CD4-positive, alpha-beta T cell treated with Interleukin-4 for 4 hours (primary cell): ENCODE measurements at places on chromosomes 5 and 9.
A peak's percentile ranks its signal among the peaks of the same experiment; 100 is the strongest.

GRCh38 chr5:25544652-25545249, 900.0 kb upstream of the CDH10 start:
- no peak for DNase-seq

DNA sequence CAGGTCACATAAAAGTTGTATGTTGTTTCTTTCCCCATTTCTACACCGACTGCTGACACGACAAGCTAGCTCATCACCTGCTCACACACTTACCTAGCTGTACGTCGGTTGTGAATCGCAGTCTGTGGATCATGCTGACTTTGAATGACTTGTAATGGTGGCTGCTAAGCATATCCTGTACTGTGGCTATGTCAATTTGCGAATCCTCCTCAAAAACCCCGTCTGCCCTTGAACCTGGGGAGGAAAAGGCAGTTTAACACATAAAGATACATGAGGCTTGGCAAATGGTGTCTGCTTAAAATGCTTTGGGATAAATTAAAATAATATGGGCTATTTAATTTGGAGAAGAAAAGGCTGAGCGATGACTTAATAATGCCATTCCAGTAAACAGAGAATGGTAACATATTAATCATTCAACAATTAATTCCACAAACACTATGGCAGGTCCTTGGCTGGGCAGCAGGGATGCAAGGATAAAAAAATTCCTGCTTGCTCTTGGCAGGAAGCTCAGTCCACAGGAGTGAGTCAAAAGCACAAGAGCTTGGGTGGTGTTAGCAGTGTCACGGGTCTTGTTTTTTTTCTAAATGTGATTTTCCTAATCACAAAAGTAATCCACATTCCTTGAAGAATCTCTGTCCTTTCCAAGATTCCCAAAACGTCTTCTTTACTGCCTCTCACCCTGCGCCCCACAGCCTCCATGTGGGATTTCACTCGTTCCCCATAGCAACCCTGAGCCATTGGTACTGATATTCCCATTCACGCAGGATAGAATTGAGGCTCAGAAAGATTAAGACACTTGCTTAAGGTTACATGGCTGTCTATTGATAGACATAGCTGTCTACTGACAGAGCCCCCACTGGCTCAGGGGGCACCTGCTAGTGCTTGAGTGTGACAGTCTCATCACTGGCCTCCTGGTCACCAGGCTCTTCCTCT, 222.4 kb downstream of the MAPKAP1 start:
- no peak for DNase-seq

DNA sequence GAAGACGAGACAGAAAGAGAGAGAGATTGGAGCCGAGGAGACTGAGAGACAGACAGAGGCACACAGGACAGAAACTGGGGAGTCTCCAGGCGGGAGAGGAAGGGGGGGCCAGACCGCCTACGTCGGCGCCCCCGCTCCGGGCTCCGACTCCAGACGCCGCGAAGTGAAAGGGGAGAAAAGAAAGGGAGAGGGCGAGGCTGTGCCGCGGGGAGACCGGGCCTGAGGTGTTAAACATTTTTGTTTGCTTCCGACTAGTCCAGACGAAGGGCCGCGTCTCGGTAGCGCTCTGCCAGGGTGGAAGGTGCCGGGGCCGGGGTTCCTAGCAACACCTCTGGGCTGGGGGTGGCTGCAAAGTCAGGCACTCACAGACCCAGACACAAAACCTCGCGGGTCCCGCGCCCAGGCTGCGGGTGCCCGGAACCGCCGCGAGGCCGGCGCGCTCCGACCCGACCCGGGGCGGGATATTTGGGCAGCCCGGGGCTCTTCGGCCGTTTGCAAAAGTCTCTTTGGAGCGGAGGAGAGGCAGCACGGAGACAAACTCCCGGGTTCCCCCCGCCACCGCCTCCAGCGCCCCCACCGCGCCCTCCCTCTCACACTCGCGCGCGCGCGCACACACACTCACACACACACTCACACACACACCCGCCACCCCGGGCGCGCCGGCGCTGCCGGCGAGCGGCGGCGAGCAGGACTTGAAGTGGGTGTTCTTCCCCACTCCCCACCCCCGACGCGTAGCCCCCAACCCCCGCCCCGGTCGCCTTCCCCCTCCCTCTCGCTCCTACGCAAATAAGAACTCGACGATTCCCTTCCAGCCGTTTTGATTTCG, 626 bp upstream of the FST start:
- DNase-seq: no peak

DNA sequence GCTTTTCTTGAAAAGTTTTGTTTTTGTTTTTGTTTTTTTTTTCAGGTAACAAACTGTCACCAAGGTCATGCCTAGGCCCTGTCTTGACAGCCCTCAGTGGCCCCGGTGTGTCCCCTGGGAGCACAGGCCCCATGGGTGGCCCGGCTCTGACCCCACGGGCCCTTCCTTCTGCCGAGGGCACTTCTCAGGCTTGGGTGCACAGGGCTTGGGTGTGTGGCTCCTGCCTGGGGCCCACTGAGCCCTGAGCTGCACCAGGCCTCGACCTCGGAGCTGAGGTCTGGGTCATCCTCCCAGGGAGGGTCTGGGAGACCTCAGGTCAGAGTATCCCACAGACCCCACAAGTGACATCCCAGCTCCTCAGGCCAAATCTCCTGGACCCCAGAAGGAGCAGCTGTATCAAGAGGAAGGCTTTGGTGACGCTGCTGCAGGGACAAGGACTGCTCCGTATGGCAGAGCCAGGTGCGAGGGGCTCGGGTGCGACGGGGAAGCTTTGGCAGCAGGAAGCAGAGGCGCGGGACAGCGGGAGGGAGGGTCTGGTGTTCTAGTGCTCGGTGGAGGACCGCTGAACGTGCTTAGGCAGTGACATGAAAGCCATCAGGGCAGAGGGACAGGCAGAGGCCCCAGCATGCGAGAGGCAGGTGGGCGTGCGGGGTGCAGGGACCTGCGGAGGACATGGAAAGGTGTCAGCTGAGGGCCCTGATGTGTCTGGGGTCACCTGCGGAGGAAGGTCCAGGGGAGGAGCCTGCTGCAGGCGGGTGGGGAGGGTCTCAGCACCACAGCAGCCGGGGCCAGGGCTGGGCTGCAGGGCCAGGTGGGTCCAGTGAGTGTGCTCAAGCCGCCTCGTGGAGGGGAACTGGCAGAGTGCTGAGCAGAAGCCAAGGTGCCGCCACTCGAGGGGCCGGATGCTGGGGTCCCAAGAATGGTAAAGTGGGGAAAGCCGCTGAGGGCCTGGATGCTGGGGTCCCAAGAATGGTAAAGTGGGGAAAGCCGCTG, 18.4 kb upstream of the SLC9A3 start:
- DNase-seq: no peak

GRCh38 chr9:112751056-112751795, 666 bp downstream of the SNX30 start:
- DNase-seq: peak; percentile 43

GRCh38 chr9:15192856-15193255, 114.2 kb downstream of the TTC39B start:
- no peak for DNase-seq

DNA sequence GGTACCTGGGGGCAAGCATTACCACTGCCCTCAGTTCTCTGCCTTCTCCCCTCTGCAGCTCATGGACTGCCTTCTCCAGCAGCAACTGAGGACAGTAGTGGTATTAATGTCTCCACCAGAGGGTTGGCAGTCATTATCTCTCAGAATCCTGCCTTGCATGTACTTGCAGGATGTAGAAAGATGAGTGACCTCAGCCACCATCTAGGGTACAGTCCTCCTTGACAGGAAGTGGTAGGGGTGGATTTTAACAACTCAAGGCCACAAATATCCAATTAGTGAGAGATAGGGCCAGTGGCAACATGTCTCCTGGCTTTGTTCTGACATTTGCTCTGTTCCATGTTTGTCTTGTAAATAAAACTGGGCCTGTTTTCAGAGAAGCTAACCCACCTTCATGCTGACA, 47.2 kb downstream of the F2R start:
- peak; percentile 29 for DNase-seq

DNA sequence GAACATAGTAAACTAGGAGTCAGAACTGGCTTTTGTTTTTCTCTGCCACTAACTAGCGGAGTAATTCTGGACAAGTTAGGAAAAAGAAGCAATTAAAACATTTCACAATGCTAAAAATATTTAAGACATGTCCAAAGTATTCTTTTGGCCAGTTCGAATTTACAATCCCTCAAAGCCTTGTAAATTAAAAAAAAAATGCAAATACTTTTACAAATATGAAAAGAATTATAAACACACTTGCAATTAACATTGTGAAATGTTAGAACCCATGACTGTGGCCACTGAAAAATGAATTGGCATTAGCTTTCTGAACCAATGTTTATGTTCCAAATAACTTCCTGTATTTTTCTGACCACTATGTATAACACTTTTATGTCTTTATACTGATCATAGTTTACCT, 2.2 kb downstream of the RAD1 start:
- no peak for DNase-seq

DNA sequence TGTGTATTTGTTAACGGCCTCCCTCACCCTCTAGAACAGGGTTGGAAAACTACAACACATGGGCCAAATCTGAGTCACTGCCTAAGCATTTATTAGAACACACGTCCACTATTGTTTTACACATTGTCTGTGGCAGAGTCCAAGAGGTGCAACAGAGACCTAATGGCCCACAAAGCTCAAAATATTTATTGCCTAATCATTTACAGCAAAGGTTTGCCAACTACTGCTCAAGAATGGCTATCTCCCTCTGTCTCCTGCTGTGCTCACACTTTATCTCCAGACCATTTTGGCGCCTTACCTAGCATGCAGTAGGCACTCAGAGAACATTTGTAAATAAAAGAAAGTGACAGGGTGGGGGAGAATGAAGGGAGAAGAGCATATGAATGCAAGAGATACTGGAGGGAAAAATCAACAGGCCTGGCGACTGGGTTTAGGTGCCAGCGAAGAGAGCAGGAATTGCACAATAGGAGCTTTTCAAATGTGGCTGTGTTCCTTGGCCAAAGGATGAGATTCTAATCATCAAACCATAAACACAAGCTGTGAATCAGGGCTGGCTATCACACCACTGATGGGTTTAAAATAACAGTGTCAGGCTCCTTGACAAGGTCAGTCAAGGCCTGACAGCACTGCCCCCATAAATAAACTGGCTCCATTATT, 80.3 kb downstream of the EPB41L4A start:
- no peak for DNase-seq

- no peak for DNase-seq
Measured at GRCh38 chr5:7395947-7396712, at the start of gene ADCY2. ADCY2 (plus strand) TSS chr5:7396138; CDS start chr5:7396297, 159 bp downstream.

DNA sequence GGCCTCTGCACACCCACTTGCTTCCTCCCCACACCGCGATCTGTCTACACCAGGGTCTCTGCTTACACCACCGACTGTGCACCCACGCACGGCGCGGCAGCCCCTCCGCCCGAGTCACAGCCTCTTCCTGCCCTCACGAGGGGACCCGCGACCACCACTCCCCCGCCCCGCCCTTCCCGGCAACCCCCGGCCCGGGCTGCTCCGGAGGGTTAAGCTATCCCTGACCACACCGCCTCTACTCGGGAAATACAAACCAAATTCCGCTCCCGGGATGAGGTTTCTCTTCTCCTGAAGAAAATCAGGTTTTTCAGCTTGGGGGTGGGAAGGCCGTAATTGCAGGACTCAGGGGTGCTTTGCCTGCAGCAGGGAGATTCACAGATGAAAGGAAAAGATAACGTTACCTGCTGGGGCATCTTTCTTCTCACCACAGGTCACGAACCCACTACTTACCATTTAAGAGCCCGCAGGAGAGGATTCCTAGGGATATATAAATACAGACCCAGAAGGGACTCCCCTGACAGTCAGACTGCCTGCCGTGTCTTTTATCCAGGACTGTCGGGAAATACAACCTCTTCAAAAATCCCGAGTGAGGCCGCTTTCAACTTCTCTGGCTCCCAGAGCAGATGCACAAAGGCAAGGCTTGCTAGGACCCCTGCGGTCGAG, 63.5 kb downstream of the ROR2 start:
- no peak for DNase-seq

- DNase-seq: no peak
Measured at GRCh38 chr9:129242971-129243561, 65.0 kb upstream of the IER5L start.

- no peak for DNase-seq
Measured at GRCh38 chr5:142323480-142324135, 1.2 kb downstream of the SPRY4 start.

- DNase-seq: no peak
Measured at GRCh38 chr9:126578029-126578428, 35.7 kb upstream of the LMX1B start.

GRCh38 chr5:75040973-75041372, 11.4 kb downstream of the GCNT4 start:
- DNase-seq: no peak

GRCh38 chr5:140565024-140565779, 574 bp downstream of the SLC35A4 start:
- no peak for DNase-seq

DNA sequence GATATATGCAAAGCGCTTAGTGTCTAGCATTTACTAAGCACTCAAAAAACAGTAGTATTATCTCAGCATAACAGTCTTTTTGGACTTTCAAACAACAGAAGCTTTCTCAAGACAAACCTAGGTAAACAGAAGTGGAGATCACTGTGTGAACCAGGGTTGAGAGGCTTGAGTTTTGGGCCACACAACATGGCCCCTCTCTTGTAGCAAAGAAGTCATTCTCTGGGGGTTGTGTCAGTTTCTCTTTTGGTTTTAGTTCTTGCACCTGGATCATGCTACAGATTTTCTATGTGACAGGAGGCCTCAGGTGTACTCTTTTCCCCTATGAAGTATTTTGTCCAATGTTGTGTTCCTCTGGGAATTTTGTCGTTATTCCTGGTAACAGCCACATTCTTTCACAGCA, 30.0 kb downstream of the INSYN2B start:
- DNase-seq: no peak

DNA sequence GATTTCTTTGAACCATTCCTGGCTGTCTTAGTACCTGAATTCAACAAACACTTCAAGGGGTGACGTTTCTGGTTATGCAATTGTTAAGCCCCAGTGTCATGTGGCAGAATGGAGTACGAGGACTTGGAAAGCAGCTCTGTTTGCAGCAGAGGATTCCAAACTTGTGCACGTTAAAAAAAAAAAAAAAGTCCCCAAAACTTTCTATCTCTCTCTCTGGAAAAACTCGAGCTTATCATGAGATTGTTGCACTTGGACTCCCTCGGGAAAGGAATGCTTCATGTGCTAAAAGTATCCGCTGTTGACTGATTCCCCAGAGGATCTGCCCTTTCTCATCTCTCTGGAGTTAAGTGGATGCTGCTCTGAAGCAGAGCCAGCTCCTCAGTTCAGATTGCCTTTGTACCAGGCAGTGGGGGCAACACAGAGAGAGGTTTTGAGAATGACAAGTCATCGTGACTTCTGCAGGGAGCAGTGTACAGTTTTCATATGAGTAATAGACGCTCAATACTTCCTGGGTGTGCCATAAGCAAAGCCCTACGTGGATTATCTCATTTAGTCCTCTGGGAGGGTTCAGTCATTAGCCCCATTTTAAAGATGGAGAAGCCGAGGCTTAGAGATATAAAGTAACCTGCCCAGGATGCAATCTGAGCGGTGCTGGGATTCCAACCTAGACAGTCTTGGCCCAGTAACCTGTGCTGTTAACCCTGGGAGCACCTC, 28.1 kb downstream of the TMOD1 start:
- no peak for DNase-seq

DNA sequence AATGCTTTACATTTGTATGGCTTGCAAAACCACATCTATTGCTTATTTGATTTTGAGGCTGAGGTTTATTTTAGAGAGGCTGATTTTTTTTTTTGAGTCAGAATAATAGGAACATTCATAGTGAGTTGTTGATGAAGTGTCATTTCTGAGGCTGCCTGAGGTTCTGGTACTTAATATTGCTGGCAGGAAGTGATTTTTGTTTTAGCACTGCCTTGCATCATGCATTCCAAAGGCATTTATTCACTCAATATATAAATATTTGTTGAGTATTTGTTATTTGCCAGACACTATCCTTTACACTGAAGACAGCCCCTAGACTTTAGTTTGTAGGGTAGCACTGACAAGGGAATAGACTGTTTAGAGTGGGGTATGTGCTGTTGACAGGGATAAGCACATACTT, 2.7 kb downstream of the RNF20 start:
- DNase-seq: no peak
